HS-5 (cell line): ENCODE measurements at places on chromosomes 1 and 21.

- DNase-seq, result no peak
Observed at GRCh38 chr1:3120140-3120539, 51.1 kb downstream of the PRDM16 start.

- DNase-seq, result no peak
Observed at GRCh38 chr1:20496241-20496661, 10.2 kb upstream of the CAMK2N1 start.

GRCh38 chr1:170727963-170728362 lies 64.0 kb downstream of the PRRX1 start:
- no peak for DNase-seq

DNA sequence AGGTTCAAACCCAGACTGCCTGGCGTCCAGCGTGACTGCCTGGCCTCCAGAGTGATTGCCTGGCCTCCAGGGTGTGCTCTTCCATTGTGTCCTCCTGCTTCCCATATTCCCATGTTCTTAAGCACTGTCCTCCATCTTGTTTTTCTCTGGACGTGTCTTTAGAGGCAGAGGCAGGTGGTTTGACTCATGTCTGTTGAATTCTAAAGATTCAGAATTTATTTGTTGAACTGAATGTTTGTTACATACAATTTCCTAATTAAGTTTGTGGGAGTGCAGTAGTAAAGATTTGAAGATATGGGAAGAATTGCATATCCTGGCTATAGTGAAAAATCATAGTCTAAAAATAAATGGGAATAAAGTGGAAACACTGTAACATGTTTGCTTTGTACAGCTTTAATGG lies 18.3 kb downstream of the ST6GALNAC3 start:
- DNase-seq, result no peak

DNA sequence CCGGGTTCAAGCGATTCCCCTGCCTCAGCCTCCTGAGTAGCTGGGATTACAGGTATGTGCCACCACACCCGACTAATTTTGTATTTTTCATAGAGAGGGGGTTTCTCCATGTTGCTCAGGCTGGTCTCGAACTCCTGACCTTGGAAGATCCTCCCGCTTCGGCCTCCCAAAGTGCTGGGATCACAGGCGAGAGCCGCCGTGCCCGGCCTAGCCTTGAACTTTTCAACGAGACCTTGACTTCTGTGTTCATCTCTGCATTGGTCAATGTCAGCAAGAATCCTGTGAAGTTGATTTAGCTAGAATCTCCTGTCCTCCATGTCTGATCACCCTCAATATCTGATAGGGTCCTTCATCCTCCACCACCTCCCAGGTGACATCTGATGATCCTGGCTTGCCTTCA lies 11.4 kb upstream of the CNR2 start:
- no peak for DNase-seq

DNA sequence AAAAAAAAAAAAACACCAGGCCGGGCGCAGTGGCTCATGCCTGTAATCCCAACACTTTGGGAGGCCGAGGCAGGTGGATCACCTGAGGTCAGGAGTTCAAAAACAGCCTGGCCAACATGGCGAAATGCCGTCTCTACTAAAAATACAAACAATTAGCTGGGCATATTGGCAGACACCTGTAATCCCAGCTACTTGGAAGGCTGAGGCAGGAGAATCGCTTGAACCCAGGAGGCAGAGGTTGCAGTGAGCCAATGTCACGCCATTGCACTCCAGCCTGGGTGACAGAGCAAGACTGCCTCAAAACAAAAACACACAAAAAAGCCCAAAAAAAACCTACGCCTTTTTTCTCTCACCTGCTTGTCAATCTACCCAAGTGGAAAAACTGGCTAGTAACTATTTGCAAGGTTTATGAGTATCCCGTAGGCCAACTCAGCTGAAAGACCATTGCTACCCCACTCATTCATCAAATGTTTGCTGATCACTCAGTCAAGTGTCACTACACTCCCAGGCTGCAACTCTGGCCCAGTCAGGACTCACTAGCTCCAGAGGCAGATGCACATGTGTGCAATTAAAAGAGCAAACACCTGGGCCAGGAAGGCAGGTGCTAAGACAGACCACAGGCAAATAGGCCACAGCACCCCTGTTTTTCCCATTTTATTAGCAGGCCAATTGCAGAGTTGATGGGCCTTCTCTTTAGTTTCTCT lies 2.0 kb downstream of the CSRP1 start:
- no peak for DNase-seq

DNA sequence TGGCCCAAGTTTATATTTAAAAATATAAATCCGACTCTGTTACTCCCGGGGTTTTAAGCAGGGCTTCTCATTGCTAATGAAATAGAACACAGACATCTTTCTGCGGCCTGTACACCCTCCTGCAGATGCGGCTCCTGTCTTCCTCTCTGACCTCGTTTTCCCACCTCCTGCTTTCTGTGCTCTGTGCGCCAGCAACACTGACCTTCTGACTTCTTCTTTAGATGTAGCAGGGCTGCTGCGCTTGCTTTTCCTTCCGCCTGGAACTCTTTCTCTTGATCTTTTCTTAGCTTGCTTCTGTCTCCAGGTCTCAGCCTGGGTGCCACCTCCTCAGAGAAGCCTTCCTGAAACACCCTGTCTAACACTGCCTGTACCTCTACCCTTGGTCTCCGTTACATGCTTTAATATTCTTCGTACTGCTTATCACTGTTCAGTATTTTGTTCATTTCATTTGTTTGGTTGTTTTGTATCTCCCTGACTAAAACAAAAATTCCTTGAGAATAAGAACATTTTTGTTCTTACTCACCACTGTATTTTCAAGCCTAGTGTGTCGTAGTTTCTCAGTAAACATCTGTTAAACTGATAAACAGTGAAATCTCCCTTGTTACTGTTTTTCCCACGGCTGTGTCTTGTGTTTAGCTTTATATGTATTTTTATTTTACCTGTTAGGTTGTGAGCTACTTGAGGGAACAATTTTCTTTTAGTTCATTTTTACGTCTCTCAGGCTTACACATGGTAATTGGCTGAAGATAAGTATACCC lies 79.0 kb downstream of the ST3GAL3 start:
- DNase-seq, result no peak

DNA sequence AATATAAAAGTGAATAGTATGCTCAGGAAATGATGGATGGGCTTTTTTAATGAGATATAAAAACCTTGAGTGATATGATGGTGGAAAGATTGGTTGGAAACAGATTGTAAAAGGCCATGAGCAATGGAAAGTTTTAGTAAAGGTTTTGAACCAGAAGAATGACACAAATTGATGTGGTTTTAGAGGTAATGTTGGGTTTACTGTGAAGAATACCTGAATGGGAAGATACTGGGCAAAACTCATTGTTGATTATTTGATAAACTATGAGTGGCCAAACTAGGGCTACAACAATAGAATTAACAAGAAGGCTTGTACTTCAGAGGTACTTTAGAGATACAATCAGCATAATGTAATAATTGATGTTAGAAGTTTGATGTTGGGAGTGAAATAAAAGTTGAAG lies 108.5 kb downstream of the PTGS2 start:
- no peak for DNase-seq

DNA sequence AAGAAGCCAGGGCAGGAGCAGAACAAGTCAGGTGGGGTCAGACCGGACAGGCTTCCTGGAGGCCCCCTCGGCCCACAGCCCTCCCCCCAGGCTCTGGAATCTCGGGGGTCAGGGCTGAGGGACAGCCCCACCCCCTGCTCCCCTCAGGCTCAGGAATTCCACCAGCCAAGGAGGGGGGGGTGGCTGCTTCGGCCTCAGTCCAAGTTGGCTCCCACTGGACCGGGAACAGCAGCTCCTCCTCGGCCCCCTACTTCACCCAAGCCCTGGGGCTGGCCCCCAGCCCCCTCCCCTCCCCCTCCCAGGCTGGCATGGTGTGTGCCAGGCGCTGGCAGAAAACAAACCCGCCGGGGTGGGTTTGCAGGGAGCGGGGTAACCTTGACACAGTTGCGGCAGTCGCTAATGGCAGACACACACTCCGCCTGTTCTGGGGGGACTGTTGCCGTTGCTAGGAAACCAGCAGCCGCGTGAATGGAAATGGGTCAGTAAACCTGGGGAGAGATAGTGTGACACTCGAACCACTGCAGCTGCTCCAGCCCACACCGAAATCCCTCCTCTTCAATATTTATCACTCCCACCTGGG lies 32.4 kb downstream of the AHDC1 start:
- no peak for DNase-seq

- peak; percentile 70 for DNase-seq
Observed at GRCh38 chr1:232142403-232143314, 487.3 kb downstream of the SIPA1L2 start.

DNA sequence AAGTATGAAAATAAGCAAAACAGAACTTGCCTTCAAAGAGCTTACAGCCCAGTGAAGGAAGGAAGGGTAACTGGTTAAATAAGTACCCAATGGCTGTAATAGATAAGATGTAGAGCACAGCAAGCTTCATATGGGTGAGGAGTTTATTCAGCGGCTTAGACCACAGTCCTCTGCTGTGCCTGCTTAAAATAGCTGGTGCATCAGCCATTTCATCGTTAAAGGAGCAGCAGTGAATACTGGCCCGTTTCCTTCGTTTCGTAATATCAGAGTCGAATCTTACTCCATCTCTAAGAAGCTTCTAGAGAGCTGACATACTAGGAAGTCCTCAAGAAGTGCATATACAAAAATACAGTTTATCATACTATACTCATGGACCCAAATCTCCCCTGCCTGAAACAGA lies 286.5 kb downstream of the NFIA start:
- DNase-seq, result no peak

- DNase-seq, result no peak
Observed at GRCh38 chr1:25771221-25772114, 28.5 kb upstream of the SELENON start.

GRCh38 chr1:25030674-25031589 lies 100.9 kb upstream of the RUNX3 start:
- DNase-seq, result no peak

- no peak for DNase-seq
Observed at GRCh38 chr1:91797164-91797563, 88.8 kb downstream of the TGFBR3 start.

- DNase-seq, result no peak
Observed at GRCh38 chr1:50568782-50569181, 145.5 kb upstream of the DMRTA2 start.

GRCh38 chr1:233025567-233025966 lies 75.2 kb downstream of the NTPCR start:
- DNase-seq, result no peak

DNA sequence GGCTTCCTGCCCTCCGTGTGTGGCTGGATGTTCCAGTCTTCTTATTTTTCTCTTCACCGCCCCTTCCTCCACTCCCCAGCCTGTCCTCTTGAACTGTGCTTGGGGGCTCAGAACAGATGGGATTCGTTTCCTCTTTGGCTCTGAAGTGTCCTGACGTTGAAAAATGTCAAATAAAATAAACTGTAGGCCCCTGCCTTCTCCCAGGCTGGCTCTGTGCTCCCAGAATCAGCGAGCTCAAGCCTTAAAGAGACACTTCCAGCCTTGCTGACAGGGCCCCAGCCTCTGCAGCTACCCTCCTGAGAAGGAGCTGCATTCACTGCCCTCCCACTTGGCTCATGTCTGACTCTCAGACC lies 104.2 kb upstream of the IPO9 start:
- no peak for DNase-seq
